Stimulated activated CD4-positive, alpha-beta T cell treated with anti-CD3 and anti-CD28 coated beads, Interleukin-1b, Interleukin-23, amount 100 ng/mL, for 1 hour (primary cell): ENCODE measurements at places on chromosomes 12 and 14.

GRCh38 chr12:123471374-123472068, 13.6 kb downstream of the SNRNP35 start:
- DNase-seq, result no peak

GRCh38 chr12:58443273-58443980, 476.9 kb downstream of the LRIG3 start:
- DNase-seq, result no peak

- DNase-seq, result no peak
Measured at GRCh38 chr14:61238611-61239245, 42.4 kb downstream of the TMEM30B start.

GRCh38 chr14:103104654-103105452, 10.3 kb downstream of the EXOC3L4 start:
- peak; percentile 63 for DNase-seq

DNA sequence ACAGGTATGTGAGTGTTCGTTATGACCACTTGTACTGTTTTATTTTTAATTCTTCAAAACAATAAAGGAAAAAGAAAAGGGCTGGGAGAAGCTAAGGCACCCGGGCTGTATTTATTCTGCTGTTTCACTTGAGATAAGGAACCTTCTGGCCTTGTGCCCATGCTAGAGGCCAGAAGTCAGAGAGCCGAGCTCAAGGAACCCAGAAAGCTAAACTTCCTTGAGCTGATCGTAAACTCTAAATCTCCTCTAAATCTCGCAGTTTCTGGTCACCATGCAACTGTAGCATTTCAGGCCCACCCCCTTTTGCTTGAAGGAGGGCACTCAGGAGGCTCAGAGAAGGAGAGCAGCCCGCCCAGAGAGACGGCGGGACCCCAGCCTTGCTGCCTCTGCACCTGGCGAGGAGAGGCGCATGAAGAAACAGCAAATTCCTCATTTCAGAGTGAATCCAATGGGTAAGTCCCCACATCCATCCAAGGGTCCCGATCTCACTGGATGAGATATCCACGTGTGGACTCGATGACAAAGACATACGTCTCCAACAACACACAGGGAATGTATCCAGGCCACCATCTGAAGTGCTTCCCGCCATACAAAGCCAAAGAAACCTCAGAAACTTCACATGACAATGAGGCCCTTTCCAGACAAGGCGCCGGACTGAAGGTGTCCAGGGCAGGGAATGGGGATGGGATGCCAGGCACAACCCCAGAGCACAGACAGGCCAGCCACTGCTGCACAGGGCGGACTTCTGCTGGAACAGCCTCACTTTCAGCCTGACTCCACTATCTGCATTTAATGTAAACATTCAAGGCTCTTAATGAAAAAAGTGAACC, 14.6 kb downstream of the CCDC88C start:
- no peak for DNase-seq

GRCh38 chr12:77070800-77071449, 5.6 kb upstream of the E2F7 start:
- DNase-seq, result no peak

DNA sequence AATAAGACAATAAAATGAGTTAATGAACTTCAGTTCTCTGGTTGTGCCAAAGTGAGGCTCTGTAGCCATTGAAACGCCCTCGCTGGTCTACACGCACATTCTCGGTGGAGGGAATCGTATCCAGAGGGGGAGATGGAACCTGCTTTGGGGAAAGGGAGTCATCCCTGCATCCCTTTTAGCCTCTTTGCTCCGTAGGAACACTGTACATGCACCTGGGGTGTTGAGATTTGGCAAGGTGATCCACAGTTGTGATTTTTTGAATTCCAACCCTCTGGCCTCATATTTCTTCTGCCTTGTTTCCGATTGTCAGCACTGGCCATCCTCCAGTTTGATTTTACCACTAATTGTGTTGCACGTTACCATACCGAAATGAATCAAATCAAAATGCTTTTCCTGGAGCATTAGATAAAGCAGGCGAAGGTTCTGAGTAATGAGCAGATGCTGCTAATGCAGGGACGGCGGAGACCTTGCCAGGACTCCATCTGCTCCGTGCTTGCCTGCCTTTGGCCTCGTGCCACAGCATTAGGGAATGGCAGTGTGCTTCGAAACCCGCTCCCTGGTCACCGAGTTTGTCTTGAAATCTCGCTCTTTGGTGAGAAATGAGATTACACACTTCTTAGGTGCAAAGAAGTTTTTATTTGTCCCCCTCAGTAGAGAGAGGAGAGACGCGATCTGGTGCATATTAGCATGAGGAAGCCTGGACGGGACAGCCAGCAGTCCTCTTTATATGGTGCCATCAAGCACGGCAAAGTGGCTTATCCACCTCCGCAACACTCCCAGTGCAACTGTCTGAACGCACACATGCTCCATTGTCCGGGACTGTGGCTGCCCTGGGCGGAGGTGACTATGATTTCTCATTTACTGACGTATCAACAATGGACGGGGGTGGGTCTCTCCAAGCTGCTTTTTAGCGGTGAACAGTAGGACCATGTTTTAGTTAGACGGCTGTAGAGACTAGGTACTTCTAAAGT, 59.1 kb downstream of the FBXW8 start:
- DNase-seq, result no peak

DNA sequence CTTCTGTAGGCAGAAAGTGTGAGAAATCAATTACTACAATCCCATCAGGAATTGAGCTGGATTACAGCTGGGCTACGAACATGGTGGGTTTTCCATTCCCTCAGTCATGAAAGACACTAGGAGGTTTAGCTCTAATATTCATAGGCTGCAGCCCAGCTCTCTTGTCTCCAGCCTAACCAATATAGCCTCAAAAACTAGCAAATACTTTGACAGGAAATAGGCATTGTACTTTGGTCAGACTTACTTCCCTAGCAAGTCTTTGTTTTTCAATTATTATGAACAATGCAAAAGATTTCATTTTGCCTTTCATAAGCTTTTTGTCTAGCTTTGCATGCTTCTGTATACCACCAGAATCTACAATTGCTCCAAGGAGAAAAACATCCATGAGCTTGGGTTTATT, 296.2 kb downstream of the GPHN start:
- DNase-seq, result no peak

- DNase-seq, result no peak
Measured at GRCh38 chr12:23049180-23049579, 424.2 kb downstream of the ETNK1 start.

DNA sequence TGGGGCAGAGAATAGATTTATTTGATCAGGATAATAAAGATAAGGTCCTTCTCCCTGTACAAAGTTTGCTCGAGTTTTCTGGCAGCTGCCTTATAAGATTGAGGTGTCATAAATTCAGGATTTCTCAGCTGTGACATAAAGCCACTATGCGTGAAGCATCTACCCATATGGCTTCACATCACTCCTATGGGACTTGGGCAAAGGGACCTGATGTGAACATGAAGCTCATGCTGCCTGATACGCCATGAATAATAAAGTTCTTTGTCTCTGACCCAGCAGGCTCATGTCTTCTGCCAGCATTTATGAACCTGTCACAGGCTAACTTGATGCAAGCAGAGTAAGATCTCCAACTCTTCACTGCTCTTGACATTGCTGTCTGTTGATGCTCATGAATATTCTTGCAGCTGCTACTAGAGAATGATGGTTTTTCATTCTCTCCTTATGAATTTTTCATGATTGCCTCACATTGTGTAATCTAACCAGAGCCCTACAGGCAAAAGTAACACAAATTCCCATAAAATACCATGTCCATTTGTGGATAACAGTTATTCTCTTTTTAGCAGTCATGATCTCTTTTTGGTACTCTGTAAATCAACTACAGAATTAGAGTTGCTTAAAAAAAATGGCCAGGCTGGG, 49.0 kb upstream of the CPNE8 start:
- no peak for DNase-seq

- no peak for DNase-seq
Measured at GRCh38 chr14:99244941-99245563, 26.9 kb downstream of the BCL11B start.

GRCh38 chr12:92138144-92138543, 7.5 kb downstream of the BTG1 start:
- no peak for DNase-seq

DNA sequence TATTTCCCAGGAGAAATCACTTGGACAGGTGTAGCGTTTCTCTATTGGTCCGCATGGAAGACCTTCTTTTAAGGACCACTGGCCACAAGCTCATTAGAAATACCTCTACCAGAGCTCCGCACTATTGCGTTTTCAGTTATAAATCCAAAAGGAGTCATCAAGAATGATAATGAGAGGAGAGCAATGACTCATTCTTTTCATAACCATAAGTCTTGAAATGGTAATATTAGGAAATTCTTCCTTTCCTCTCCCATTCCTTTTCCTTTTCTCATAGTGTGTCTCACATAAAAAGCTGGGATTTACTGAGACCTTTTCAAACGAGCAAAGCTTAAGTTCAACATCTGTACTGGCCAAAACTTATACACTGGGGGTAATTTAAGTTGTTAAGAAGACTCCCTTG, 215.7 kb downstream of the CPNE8 start:
- no peak for DNase-seq

DNA sequence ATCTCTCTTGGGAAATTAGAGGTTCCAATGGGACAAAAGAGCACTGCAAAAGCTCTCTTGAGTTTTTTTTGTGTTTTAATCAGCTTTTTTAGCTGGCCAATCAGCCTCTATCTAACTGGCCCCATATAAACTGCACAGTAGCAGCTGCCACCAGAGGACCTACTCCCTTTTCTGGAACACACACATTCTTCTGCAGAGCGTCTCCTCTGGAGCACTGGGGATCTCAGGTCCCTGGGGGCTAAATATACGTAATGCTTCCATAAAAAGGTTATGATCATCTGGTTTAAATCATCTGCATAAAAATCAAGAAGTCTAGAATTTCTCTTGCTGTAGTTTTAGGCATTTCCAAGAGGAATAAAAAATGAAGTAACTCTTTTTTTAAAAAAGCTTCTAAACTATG, 32.3 kb downstream of the TSPAN8 start:
- no peak for DNase-seq

- no peak for DNase-seq
Measured at GRCh38 chr12:121001060-121001459, 15.2 kb downstream of the C12orf43 start.

DNA sequence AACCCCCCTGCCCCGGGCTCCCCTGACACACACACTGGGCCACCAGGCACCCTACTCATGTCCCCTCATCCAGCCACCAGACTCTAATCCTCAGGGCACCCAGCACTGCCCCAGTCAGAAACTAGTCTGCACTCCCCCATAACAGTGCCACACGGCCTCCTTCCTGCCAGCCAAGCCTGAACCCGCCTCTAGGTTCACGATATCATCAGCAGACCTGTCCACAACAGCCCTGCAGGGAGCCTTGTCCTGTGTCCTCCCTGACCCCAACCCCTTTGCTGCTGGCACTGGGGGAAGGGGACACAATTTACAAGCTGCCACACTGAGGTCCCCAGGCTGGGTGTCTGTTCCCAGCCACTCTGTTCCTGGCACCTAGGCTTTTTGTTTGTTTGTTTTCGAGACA, 33.6 kb downstream of the LTBP2 start:
- DNase-seq, result no peak

GRCh38 chr12:50103767-50104321, at the start of gene GPD1:
Gene GPD1, plus strand, starts transcription at chr12:50104008. Its CDS starts 43 bp downstream, at chr12:50104051.
- DNase-seq, result no peak

GRCh38 chr12:9701380-9702154, 31.3 kb downstream of the CLECL1 start:
- DNase-seq, result no peak

GRCh38 chr14:81565441-81566290, 32.0 kb upstream of the SEL1L start:
- no peak for DNase-seq

- no peak for DNase-seq
Measured at GRCh38 chr12:107718606-107719005, 33.0 kb downstream of the PWP1 start.

DNA sequence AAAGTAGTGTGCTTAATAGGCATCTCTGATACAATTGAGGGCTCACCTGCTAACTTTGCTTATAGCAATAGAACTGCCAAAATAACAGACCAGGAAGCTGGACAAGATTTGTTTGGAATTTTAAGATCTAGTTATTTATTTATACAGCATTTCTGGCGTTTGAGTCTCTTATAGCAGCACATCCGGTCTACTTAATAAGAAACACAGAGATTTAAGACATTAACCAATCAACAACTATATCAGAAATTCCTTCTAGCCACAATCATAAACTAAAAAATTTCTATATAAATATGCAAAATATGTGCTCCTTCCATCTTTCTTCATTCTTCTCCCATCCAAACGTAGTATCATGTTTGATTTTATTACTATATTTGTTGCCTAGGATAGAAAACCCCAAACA, 2.6 kb downstream of the RTN1 start:
- DNase-seq, result no peak

DNA sequence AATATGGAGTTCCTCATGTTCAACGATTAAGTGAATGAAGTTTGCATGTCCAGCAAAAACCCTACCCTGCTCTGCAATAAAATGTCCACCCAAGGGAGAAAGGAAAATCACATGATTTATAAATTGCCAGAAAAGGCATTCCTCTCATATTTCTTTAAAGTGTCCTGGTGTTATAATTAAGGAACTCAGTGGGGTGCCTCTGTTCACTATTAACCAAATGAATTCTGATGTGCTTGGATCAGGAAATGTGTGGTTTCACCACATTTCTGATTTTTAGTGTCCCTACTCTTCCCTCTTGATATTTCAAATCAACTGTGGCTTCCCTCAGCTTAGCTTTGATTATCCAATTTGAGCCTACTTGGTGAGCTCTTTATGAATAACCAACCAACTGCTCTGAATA, 208.1 kb downstream of the PHLDA1 start:
- no peak for DNase-seq

GRCh38 chr14:20798318-20798717, 4.3 kb downstream of the RNASE1 start:
- DNase-seq, result no peak

DNA sequence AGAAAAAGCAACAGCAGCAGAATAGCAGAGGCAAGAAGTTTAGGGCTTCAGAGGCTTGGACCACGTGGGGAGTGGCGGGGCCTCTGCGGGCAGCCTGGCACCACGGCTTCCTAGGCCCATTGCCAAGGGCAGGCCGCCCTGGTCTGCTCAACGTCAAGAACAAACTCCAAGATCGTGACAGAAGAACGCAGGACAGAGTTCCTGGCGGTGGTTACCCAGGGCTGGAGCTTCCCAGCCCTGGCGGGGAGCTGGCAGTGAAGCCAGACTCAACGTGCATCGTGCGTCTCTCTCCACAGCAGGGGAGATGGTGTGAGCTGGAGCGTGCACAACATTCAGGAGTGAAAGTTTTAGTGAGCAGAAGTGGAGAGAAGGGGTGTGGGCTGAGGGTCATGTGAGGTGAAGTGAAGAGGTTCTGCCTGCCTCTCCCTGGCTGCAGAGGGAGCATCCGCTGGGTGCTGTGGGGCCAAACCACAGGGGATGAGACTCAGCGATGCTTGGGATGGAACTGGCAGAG, 13.9 kb upstream of the CACNA2D4 start:
- DNase-seq, result no peak

DNA sequence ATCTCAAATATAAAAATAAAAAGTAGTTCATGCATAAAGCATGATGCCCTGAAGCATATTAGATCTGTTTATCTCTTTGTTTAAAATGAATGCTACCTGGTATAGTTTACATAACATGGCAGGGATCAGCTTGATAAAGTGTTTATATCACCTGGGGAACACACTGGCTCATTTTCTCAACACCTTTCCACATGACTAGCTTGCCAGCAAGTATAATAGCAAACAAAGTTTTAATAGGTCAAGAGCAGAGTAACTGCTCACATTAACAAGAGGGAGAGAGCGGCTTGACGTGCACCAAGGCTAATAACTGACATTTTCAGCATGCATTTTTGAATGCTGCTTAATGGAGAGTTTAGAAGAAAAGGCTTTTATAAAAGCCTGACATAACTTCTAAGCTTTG, 246.4 kb downstream of the EGLN3 start:
- DNase-seq, result no peak

GRCh38 chr12:100745378-100746071, 49.1 kb upstream of the ANO4 start:
- DNase-seq, result no peak
